NCI-H526 treated with DMSO at 0.1 percent for 48 hours (cell line): ENCODE measurements at places on chromosomes 7 and 10.

- DNase-seq = no peak
Measured at GRCh38 chr10:90966146-90966545, 45.3 kb upstream of the ANKRD1 start.

- no peak for DNase-seq
Measured at GRCh38 chr7:132545756-132546155, 30.5 kb downstream of the PLXNA4 start.

DNA sequence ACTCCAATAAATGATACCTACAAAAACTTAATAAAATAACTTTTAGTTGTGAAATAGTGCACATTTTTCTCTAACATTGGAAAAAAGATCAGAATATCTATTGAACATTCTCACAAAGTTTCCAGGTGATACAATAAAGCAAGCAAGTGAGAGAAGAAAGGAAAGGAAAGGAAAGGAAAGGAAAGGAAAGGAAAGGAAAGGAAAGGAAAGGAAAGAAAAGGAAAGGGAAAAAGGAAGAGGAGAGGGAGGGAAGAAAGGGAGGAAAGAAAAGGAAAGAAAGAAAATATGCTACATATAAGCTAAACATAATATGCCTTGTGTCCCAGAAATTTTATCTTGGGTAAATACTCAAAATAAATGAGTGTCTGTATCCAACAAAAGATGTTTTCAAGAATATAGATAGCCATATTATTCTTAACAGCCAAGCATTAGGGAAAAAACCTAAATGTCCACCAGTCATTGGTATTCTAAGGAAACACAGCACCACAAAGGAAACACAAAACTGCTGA is 510.2 kb upstream of the ZWINT start:
- DNase-seq = no peak

- DNase-seq = peak; percentile 58
Measured at GRCh38 chr7:80775897-80776296, 137.5 kb downstream of the CD36 start.
